Foreskin keratinocyte (primary cell): ENCODE measurements at places on chromosomes 1 and 21.

- DNase-seq, result no peak
These were observed 11.2 kb upstream of the KCNE2 start for GRCh38 chr21:34352556-34352955.

GRCh38 chr1:90613371-90613770, 103.7 kb downstream of the BARHL2 start:
- DNase-seq, result no peak

GRCh38 chr1:11519629-11520031, 40.7 kb downstream of the DISP3 start:
- DNase-seq, result no peak

DNA sequence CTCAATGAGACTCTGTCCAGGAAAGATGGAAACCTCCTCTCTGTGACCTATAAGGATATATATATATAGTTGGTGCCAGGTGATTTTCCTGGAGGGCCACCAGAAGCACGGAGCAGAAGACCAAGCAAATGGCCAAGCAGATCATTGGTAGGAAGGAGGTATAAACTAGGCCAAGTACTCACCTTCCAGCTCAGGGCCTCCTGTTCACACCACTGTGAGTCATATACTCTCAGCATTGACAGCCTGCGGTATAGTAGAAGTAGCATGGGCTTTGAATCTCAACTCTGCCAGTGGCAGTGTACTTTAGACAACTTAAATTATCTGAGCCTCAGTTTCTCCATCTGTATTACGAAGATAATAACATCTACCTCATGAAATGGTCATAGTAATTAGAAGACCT, 15.4 kb downstream of the IL12RB2 start:
- no peak for DNase-seq

- DNase-seq, result peak; percentile 64
These were observed 650 bp downstream of the PCNX2 start for GRCh38 chr1:233294913-233295236.
